ENCODE measurements at places on chromosomes 12 and 14.

DNA sequence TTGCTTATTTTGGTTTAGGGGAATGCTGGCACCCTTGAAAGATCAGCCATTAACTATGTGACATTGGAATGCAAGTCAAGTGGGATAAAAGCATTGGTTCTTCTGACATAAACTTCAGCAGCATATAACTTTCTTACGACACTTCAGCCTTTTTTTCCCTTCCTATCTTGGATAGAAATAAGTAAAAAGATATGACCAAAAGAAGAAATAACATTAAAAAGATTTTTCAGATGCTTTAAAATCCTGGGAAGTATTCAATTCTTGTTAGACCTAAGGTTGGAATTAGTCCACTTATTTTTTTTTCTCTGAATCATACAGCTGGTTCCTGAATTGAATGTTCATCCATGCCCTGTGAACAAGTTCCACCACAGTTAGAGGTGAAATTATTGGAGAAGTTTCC lies 85.6 kb upstream of the TSPAN8 start:
- no peak overlapping the region for H3K4me3 ChIP-seq
- H3K4me1 ChIP-seq: no peaks in the 10 kb centered on the region
- H3K36me3 ChIP-seq: no peaks in the 10 kb centered on the region

- no peak overlapping the region for H3K4me3 ChIP-seq
- H3K27ac ChIP-seq: no peak overlapping the region
- no peaks in the 10 kb centered on the region for H3K27me3 ChIP-seq
- no peak for DNase-seq
- H3K4me1 ChIP-seq: no peaks in the 10 kb centered on the region
Observed at GRCh38 chr12:16220120-16220519, 57.4 kb downstream of the SLC15A5 start.

DNA sequence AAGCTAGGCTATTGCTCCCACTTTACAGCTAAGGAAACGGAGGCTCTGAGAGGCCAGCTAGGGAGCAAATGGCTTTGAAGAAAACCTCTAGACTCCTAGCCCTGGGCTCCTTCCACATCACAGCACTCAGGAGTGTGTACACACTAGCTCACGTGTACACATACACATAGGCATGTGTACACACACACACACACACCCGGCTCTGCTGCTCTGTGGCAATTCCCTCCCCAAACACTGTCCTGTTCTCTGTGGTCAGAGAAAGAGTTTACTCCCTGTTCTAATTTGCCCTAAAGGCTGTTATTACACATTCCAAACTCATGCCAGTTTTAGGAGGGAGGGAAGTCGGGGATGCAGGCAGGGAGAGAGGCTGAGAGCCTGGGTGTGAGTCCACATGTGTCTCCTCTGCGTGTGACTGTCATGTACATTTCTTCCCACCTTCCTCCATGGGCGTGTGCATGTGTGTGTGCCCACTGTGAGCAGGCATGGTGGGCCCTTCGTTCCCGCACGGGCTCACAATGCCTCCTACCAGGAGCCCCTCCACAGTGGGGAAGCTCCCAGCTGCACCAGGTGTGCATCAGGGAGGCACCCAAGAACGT lies 14.2 kb downstream of the TRPV4 start:
- no peak overlapping the region for H3K4me3 ChIP-seq
- no peak for DNase-seq
- no peaks in the 10 kb centered on the region for H3K36me3 ChIP-seq
- H3K4me1 ChIP-seq: no peaks in the 10 kb centered on the region
- H3K27ac ChIP-seq: no peak overlapping the region

DNA sequence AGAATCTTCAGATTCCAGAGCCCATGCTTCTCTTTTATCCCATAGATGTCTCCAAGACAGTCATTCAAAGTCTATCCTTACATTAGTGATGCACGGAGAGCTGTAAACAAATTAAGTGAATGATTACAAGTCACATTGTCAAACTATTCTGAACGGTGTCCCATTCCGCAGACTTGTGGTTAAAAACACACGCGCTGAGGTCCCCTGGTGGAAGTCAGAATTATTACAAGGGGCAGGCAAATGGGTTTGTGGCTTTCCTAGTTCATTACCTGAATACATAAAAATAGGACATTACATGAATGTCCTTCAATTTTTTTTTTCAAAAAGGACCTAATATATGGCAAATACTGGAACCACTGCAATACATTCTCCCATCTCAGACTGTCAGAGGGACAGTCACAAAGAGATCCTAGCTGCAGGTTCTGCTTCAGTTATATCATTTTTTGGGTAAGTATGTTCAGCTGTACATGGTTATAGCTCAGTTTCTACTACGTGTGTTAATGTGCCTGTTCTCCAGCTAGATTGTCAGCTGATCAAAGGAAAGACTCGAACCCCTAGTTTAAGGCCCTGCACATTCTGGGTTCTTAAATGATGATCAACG lies 53.1 kb upstream of the STON2 start:
- no peak overlapping the region for H3K27ac ChIP-seq
- DNase-seq: peak; percentile 48
- H3K36me3 ChIP-seq: no peaks in the 10 kb centered on the region
- H3K4me3 ChIP-seq: no peak overlapping the region
- peaks cover 3% of the 10 kb centered on the region for H3K4me1 ChIP-seq

GRCh38 chr14:49702725-49703124 lies 9.8 kb downstream of the KLHDC1 start:
- H3K27me3 ChIP-seq: no peaks in the 10 kb centered on the region
- H3K4me1 ChIP-seq: no peaks in the 10 kb centered on the region
- no peak overlapping the region for H3K4me3 ChIP-seq
